ENCODE measurements at places on chromosomes 12 and 14.
A peak's percentile ranks its signal among the peaks of the same experiment; 100 is the strongest.

GRCh38 chr12:102685841-102686240, 205.5 kb upstream of the IGF1 start:
- no peak for DNase-seq

DNA sequence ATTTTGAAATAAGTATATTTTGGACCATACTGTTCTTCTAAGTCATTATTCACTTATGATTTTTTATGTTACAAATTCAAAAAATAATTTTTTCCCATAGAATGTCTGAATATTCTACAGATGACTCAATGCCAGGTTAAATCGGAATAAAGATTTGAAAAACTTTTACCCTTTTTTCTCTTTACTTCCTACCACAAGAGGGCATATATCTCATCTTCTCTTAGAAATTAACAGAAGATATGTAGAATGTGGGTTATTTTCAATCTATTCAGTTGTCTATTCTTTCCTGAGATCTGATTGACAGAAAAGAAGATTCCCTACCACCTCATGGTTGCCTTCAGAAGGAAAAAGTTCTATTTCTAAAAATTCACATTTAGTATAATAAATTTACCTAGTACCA, 53.0 kb upstream of the KITLG start:
- DNase-seq, result no peak

GRCh38 chr12:85657836-85658630, 178.2 kb downstream of the RASSF9 start:
- DNase-seq, result no peak

- peak; percentile 79 for DNase-seq
These were observed 804 bp downstream of the GAPDH start for GRCh38 chr12:6534945-6535696.

DNA sequence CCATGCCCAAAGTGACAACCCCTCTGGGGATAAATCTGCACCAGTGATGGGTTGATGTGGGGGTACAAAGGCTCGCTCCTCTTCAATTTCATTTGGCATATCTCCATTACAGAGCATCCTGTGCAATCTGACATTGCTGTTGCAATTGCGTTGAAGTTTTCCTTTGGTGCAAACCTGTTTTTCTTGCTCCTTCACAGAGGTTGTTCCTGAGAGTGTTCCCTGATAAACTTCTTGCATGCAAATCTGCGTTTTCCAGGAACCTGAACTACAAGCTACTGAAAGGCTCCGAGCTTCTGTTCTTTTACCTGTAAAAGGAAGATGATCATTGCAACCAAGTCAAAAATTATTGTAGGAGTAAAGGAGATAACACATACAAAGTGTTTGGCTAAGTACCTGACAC, 26.1 kb downstream of the SERPINA11 start:
- DNase-seq, result no peak

DNA sequence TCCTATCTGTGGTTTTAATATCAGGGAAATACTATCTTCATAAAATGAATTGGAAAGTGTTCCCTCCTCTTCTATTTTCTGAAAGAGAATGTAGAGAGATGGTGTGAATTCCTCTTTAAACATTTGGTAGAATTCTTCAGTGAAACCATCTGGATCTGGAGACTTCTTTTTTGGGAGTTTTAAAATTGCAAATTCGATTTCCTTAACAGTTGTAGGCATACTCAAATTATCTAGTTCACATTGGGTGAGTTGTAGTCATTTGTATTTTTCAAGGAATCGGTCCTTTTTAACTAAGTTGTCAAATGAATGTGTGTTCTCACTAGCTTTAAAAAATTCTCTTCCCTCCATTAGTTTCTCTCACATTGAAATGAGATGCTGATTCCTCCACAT, 75.4 kb upstream of the CHST11 start:
- no peak for DNase-seq

DNA sequence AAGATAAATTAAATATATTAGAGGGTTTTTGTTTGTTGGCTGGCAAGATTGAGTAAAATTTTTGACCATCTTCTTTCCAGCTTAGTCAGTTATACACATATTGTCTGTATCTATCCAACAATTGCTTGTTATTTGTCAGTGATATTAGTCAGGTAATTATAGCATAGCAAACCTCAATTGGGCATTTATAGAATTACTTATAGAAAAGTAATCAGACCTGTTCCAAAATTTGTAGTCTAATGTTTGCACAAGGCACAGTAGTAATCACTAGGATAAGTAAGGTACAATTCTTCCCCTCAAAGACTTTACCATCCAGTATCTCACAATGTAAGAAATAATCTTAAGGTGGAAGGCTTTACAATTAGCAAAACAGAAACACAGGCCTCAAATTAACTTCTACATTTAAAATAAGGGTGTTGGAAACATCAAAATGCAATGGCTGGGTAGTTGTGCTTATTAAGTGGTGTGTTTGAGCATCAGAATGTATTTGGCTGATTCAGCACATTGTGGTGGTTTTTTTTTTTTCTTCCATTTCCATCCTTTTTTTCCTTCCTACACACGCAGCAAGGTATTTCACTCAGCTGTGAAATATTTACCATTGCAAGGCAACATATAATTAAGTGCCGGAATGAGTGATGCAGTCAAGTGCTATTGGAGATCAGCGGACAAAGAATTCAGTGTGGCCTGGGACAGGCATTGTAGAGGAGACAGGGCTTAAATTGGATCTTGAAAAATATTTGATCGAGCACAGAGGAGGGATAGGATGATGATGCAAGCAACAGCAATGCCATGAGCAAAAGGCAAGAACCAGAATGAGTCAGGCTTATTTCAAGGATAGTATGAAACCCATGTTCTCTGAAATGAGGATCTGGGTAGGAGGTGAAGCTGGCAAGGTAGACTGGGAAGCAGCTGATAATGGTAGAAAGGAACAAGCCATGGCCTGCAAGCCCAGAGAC, 178.2 kb downstream of the AKAP6 start:
- peak; percentile 62 for DNase-seq

- no peak for DNase-seq
These were observed 172.8 kb upstream of the PLEKHG7 start for GRCh38 chr12:92529944-92530343.

DNA sequence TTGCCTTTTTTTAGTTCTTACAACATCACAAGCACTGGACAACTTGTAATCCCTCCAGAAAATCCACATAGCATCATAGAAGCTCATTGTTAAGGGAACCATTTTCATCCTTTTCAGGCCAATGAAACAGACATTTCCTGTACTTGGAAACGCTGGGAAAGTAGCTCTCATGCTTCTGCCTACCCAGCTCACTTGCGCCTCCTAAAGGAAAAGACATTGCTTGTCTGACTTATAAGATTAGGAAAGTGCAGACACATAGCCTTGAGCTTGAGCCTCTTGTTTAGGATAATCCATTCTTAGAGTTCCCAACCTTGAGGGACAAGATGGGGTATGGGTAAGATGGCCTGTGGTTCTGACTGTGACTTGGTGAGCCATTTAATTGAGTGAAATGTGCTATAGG, 589.5 kb downstream of the NOVA1 start:
- DNase-seq, result peak; percentile 60

- no peak for DNase-seq
These were observed 50.5 kb downstream of the TRAF3 start for GRCh38 chr14:102827716-102828115.

GRCh38 chr12:6367969-6368892, 7.1 kb downstream of the SCNN1A start:
- DNase-seq, result no peak

DNA sequence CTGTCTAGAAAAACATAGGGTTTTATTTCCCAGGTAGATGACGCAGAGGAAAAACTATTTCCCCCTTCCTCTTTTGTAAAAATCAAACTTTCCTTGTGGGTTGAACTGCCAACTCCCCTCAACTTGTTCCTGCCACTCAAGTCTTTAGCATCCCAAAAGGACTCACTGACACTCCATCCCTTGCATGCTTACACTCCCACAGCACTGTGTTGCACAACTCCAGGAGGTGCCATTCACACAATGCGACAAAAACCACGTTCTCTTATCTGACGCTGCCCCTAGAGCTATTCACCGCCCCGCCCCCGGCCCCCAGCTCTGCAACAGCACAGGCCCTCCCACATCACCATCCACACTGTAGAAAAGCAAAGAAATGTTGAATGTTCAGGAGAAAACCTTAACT, 16.9 kb upstream of the STON2 start:
- DNase-seq, result no peak

DNA sequence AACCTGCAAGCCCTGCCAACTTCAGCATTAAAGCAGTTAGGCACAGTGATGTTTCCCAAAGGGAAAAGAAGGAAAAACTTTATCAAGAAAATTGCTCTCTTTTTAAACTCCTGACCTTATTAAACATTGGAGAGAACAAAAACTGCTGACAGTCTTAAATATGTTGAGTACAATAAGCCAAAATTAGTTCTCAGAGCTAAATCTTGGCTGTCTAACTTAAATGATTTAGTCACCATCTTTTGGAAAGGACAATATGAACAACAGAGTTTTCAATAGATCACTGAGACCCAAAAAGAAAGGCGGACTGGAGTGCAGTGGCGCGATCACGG, 70.8 kb downstream of the DUSP6 start:
- no peak for DNase-seq

DNA sequence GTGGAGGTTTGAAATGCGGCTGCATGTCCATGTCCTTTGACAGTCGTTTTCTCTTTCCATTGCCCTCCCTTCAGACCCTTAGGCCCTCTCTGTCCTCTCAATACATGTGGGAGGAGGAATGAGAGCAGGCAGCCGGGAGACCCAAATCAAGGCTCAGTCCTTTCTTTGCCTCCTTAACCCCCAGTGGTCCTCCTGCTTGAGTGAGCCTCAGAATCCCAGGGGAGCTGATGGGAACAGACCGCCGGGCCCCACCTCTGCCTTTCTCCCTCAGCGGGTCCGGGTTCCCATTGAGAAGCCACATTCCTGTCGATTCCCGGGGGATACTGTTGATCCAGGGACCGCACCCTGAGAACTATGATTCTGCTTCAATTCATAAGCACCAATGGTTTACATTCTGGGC, 77.9 kb upstream of the RFLNA start:
- DNase-seq, result peak; percentile 40

DNA sequence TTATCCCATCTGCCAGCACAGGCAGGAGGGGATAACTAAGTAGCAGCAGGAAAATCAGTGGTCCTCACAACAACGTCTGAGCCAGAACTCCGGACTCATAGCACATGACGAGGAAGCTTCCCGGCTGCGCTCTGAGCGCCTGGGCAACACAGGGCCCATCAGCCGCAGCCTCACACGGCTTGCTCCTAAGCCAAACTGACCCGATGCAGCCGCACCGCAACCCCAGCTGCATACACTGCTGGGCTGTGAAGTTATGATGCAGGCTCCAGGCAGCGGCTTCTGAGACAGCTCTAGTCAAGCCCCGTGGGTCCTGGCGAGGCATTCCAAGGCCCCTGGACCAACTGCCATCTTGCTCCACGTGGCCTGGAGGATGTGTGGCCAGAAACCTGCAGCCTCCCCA, 28.1 kb downstream of the ZFYVE21 start:
- peak; percentile 37 for DNase-seq

GRCh38 chr12:42686514-42687172, 97.1 kb upstream of the PRICKLE1 start:
- DNase-seq, result peak; percentile 66

DNA sequence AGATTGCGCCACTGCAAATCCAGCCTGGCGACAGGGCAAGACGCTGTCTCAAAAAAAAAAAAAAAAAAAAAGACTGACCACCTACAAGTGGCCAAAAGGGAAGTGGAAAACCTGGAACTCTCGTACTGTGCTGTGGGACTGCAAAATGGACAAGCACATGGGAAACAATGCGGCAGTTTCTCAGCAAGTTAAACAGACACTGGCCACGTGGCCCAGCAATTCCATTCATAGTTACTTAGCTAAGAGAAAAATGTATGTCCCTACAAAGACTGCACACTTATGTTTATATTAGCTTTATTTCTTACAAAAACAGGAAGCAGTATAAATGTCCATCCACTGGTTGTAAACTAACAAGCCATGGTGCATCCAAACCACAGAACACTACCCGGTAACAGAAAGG, 5.6 kb downstream of the CHFR start:
- DNase-seq, result no peak

GRCh38 chr12:52415870-52416750, 10.0 kb upstream of the KRT82 start:
- no peak for DNase-seq

DNA sequence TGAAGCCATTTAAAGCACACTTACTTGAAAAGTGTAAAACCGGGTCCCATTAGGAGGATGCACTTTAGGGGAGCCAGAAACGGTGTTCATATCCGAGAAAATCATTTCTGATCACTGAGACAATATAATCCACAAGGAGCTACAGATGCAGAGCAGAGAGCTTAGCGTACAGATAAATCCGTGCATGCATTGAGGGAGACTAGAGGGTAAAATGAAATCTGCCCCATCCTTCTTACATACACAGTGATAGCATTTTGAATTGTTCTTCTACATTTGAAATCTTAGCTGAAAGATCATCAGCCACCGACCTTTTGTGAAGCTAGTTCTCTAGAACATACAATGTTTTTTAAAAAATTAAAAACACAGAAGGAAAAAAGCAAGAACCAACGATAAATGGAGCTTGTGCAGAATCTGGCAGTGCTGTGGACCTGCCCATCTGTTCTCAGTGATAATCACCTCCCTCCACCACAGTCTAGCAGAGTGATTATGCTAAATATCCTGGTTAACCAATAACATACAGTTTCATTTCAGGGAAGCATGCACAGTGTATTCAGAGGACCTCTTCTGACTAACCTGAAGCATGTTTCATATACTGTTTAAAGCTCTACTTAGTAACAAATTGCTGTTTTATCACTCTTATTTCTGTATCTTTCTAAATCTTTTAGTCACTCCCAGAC, 161.1 kb downstream of the PPFIA2 start:
- no peak for DNase-seq

DNA sequence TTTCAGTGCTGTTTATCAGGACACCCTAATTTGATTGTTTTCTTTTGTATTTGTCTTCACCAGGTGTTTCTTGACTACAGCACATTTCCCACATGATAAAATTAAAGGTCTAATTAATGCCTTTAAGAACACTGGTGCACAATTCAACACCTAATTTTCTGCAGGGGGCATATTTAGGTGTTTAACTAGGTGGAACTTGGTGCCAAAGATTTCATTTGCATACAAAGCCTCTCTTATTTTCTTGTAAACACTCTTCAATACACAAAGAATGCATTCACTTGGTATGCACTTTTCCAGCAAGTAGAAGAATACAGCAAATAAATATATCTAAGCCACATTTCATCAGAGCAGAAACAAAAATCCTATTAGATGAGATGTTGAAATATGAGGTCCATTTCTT, 646.2 kb upstream of the FOXG1 start:
- DNase-seq, result no peak

DNA sequence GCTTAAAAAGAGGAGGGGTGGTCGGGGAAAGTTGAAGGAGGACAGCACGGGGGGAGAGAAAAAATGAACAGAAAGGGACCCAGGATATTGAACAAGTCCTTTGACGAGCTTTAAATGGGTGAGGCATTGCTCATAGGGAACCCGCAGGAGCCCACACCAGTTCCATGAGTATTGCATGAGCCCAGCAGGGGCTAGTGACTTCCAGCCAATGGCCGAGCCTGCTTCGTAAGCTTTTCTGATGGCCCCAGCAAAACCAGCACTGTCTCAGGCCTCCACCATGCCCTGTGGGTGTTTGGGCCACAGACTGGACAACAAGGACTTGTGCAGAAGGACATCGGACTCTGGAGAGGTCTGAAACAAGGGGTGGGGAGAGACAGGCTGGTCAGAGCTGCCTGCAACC, 109.5 kb downstream of the ZFP36L1 start:
- DNase-seq, result no peak

GRCh38 chr12:116126610-116127009, 150.9 kb downstream of the MED13L start:
- no peak for DNase-seq
